DND-41 (cell line): ENCODE measurements at places on chromosomes 1 and 21.
A peak's percentile ranks its signal among the peaks of the same experiment; 100 is the strongest.

DNA sequence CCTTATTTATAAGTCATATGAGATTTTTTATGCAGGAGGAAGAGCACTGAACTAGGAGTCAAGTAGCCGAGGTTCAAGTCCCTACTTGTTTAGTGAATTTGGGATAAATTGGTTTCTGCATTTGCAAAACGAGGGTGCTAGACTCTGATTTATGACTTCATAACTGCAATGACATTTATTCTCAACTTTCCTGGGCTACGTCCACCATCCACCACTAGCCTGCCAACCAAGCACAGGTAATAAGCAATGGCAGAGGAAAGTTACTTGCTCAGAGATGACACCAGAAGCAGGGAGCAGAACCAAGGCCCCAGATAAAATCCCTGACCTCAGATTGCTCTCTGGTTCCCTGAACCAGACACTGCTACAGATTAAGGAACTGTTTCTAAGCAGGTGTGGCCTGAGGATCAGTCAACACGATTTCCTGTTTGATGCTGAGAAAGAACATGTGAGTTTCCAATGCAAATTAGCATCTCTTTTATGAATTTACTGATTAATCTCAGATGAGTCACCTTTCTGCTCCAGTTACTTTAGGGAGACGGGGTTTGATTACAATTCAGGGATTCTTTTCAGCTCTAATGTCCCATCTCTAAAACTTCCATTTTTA lies 52.7 kb downstream of the PLPP3 start:
- DNase-seq = peak; percentile 29

GRCh38 chr1:241716915-241717656 lies 65.0 kb downstream of the WDR64 start:
- no peak for DNase-seq

GRCh38 chr1:10652626-10653025 lies 143.8 kb downstream of the CASZ1 start:
- no peak for DNase-seq

- no peak for DNase-seq
These were observed 882 bp upstream of the FCAMR start for GRCh38 chr1:206971029-206971655.

DNA sequence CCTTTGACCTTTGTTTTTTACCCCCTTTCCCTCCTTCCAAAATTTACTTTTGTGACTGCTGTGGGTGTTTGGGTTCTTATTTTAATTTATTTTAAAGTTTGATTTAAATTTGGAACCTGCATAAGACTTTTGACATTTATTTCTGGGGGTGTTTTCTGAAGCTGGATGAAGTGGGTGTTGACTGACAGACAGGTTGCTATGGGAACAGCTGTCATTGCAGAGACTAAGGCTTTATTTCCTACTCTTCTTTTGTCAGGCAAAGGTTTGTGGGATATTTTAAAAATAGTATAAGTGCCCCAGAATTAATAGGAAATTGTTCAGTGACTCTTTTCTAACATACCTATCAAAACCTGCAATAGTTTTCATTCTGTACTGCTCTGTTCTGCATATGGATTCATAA lies 290.8 kb upstream of the ESRRG start:
- no peak for DNase-seq
